ENCODE measurements at places on chromosomes 7 and 10. TPM values are rescaled to one million over a fixed set of nuclear protein-coding genes. Genes with fewer than 3 reads are reported as not detected.

RAB19 gene
- total RNA-seq: 1.7 TPM

POU6F2 gene
- not detected for total RNA-seq

DNA sequence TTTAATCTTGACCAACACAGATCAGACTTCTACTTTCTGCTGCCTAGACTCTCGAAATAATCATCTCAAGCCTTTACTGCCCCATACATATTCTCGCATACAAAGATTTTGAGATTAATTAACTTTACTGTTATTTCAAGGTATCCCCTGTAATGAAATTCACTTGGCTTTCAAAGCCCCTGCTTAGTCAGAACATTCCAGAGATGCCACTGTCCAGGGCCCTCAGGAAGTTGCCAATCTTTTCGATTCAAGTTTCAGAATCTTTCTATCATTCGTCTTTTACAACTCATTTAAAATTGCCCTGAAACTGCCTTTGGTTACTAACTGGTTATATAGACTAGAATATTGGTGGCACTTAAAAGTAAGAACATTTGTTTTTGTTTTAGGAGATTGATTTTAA is 320.2 kb downstream of the CDK14 start:
- no peaks in the 10 kb centered on the region for H3K4me1 ChIP-seq
- DNase-seq: no peak
- no peak overlapping the region for H3K4me3 ChIP-seq
- no peaks in the 10 kb centered on the region for H3K27me3 ChIP-seq
- no peak overlapping the region for H3K27ac ChIP-seq

TAC1 gene
- total RNA-seq: not detected

GDF2 gene
- not detected for total RNA-seq

GRCh38 chr7:67842571-67842970 is 845.9 kb downstream of the TYW1 start:
- H3K4me1 ChIP-seq: no peaks in the 10 kb centered on the region
- no peak overlapping the region for H3K4me3 ChIP-seq
- H3K27me3 ChIP-seq: no peaks in the 10 kb centered on the region
- H3K27ac ChIP-seq: no peak overlapping the region
- no peaks in the 10 kb centered on the region for H3K36me3 ChIP-seq

DNA sequence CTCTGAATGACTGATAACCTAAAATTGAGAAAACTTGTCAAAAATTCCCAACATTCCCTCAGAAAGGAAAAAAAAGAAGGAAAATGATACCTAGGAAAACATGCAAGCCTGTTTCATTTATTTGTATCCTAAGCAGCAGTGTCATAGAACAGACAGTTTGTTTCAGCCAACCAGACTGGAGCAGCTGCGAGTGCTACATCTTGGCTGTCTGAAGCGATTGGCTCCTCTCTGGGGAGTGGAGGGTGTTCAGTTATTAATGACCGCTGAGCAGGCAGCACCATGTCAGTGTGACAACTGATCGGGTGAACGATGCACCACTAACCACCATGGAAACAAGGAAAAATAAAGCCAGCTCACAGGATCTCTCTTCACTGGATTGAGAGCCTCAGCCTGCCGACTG is at the start of gene LRRN3:
LRRN3 (plus strand) TSS at position 282 of the 400 bp plus-strand sequence. CDS start 31,646 bp downstream, outside the sequence.
- no peaks in the 10 kb centered on the region for H3K27me3 ChIP-seq
- DNase-seq: no peak
- peak within 1 kb of the TSS; percentile 43 for H3K4me3 ChIP-seq
- peaks cover 5% of the 10 kb centered on the region for H3K4me1 ChIP-seq

DNA sequence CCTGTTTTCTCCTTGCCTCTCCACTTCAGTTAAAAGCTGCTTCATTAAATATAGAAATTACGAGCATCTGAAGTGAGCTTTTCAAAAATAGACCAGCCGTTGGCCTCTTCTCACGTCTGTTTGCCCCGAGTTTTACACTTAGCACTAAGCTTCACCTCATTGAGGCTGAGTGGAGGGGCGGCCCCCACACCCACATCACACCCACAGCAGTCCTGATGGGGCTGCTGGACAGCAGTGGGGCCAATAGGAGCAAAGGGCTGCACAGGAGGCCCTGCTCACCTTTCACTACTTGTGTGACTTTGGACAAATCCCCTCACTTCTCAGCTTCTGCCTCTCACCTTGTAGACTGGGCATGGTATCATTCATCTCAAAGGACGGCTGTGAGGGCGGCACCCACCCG is 677.8 kb downstream of the SDK1 start:
- no peak for DNase-seq
- no peak overlapping the region for H3K27ac ChIP-seq
- no peaks in the 10 kb centered on the region for H3K27me3 ChIP-seq
- no peaks in the 10 kb centered on the region for H3K4me1 ChIP-seq
- no peaks in the 10 kb centered on the region for H3K36me3 ChIP-seq
- H3K4me3 ChIP-seq: no peak overlapping the region

DNA sequence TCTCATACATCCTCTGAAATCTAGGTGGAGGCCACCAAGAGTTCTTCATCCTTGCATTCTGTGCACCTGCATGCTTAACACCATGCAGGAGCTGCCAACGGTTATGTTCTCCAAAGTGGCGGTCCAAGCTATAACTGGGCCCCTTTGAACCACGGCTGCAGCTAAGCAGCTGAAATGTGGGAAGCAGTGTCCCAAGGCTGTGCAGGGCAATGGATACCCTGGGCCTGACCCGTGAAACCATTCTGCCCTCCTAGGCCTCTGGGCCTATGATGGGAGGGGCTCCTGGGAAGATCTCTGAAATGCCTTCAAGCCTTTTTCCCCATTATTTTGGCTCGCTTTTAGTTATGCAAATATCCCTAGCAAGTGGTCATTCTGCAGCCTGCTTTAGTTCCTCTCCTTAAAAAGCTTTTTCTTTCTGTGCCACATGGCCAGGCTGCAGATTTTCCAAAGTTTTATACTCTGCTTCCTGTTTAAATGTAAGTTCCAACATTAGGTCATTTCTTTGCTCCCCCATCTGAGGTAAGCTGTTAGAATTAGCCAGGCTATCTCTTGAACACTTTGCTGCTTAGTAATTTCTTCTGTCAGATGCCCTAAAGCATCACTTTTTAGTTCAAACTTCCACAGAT is 7.7 kb upstream of the GTPBP4 start:
- H3K4me1 ChIP-seq: peaks cover 5% of the 10 kb centered on the region
- H3K27ac ChIP-seq: no peak overlapping the region
- H3K4me3 ChIP-seq: no peak overlapping the region
- no peak for DNase-seq
- H3K27me3 ChIP-seq: no peaks in the 10 kb centered on the region
- no peaks in the 10 kb centered on the region for H3K36me3 ChIP-seq

DNA sequence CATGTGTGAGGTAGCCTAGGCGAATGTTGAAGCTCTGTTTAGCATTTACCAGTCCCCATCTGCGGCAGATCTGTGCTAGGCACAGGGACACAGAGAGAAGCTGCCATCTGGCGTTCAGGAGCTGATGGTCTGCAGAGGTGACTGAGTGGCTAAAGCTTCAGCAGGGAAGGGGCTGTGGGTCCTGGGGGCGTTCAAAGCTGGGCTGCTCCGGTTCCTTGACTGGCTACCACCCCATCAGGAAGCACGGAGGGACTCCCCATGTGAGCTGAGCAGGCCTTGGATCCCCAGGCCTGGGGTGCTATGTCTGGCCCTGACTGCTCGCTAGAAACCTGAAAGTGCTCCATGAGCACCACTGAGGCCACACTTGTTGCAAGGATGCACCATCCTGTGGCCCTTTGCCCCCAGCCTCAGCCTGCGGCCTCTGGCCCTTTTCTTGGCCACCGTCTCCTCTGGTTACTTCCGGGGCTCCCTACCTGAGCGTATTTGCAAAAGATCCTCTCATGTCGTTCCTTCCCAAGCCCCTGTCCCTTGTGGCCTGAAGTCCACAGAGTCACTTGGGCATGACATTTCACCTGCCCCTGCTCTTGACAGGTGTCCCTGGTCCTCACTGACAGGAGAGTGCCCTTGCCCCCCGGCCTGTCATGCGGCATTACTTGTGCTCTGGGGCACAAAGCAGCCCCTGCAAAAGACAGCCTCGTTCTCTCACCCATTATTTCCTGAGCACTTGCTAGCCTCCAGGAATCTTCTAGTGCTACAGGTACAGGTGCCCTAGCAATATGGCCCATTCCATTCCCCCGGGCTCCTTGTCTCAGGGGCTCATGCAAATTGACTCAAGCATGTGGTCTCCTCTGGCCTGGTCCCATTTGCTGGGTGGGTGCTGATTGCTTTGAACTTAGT is 108.1 kb downstream of the GLRX3 start:
- H3K27ac ChIP-seq: no peak overlapping the region
- H3K36me3 ChIP-seq: no peaks in the 10 kb centered on the region
- no peaks in the 10 kb centered on the region for H3K4me1 ChIP-seq
- no peak overlapping the region for H3K4me3 ChIP-seq
- H3K27me3 ChIP-seq: no peaks in the 10 kb centered on the region

DNA sequence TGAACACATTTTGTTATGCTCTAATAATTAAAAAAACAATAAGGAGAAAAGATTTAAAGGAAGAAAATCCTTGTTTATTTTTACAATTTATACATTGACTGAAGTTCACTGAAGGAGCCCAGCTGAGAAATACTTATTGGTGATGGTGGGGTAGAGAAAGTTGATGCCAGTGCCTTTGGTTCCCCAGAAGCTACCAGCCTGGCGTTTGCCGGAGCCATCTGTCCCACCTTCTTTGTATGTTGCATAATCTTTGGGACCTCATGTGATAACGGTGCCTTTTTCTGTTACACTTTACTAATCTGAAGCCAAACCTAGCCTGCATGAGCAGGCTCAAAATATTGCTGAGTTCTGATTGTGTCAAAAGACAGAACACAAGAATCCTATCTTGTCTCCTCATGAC is 22.7 kb downstream of the ZNF365 start:
- H3K4me1 ChIP-seq: no peaks in the 10 kb centered on the region
- H3K4me3 ChIP-seq: no peak overlapping the region
- no peak for DNase-seq
- H3K27me3 ChIP-seq: no peaks in the 10 kb centered on the region
- H3K27ac ChIP-seq: no peak overlapping the region

GRCh38 chr10:15813415-15813814 is 46.9 kb downstream of the MINDY3 start:
- no peak for DNase-seq
- H3K4me3 ChIP-seq: no peak overlapping the region

DNA sequence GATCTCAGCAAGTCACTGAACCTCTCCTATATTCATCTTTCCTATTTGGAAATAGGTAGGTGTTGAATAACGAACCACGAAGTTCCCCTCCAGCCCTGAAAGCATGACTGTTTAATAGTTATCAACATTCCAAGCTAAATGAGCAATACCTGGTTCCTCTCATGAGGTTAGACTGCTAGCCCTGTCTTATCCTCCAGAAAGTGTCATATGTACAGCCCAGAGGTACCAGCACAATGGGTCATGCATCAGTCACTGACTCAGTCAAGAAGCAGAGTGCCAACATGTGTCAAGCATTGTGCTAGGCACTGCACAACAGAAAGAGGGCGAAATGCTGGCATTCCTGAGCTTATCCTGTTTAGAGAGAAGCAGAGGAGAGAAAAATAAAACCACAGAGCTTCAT is 70.0 kb downstream of the AMPH start:
- no peaks in the 10 kb centered on the region for H3K27me3 ChIP-seq
- H3K36me3 ChIP-seq: no peaks in the 10 kb centered on the region
- no peaks in the 10 kb centered on the region for H3K4me1 ChIP-seq
- DNase-seq: no peak

DNA sequence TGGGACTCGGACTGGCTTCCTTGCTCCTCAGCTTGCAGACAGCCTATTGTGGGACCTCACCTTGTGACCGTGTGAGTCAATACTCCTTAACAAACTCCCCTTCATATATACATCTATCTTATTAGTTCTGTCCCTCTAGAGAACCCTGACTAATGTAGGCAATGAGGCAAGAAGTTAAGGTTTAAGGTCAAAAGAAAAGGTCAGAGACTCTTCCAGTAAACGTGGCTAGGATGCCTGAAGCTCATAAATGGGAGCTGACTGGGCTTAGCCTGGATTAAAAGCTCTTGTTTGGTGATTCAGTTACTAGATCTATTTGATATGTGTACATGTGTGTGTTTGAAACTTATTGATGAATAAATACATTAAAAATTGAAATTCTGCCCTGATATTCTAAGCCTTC is 10.6 kb upstream of the GPR141 start:
- no peaks in the 10 kb centered on the region for H3K36me3 ChIP-seq
- no peak overlapping the region for H3K4me3 ChIP-seq
- peaks cover 5% of the 10 kb centered on the region for H3K4me1 ChIP-seq
- no peaks in the 10 kb centered on the region for H3K27me3 ChIP-seq

GRCh38 chr7:121451367-121452094 is 55.4 kb upstream of the FAM3C start:
- H3K27me3 ChIP-seq: no peaks in the 10 kb centered on the region
- H3K4me3 ChIP-seq: no peak overlapping the region
- no peak overlapping the region for H3K27ac ChIP-seq
- DNase-seq: no peak
- no peaks in the 10 kb centered on the region for H3K36me3 ChIP-seq

DNA sequence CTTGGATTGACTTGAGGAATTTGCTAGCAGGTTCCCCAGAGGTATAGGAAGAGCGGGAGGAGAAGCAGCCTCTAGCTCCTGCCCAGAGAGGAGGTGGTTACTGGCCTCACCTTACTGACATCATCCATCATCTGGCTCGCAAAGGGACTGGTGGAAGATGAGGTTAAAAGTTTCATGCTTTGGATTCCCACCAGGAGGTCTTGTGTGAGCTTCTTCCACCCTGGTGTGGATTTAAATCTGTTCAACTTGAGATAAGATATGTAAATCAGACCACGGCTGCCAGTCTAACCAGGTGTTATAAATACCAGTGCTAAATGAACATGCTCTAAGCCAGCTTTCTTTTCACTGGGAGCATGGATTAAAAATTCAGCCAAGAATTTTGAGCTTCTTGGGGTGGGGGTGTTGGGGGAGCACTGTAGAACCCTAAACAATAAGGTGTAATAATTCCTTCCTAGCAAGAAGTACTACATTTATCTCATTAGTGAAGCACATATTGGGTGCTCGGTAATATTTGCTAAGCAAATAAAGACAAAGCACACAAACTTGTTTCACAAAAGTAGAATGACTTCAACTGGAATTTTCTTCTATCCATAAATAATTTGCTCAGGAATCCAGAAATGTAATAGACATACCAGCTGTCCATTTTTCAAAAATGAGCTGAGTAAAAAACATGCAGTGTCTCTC is 7.8 kb downstream of the PROSER2 start:
- H3K4me1 ChIP-seq: peaks cover 23% of the 10 kb centered on the region
- H3K36me3 ChIP-seq: no peaks in the 10 kb centered on the region
- H3K27me3 ChIP-seq: no peaks in the 10 kb centered on the region
- DNase-seq: no peak

KAZALD1 gene
- total RNA-seq: 9.9 TPM

- H3K27me3 ChIP-seq: peaks cover 32% of the 10 kb centered on the region
- no peaks in the 10 kb centered on the region for H3K36me3 ChIP-seq
- peaks cover 6% of the 10 kb centered on the region for H3K4me1 ChIP-seq
- no peak overlapping the region for H3K27ac ChIP-seq
These were observed 251.2 kb upstream of the PPP2R2D start for GRCh38 chr10:131649617-131650016.

- no peak overlapping the region for H3K4me3 ChIP-seq
- H3K36me3 ChIP-seq: no peaks in the 10 kb centered on the region
- no peak for DNase-seq
These were observed 331.5 kb upstream of the RNF32 start for GRCh38 chr7:156309016-156309620.

TMEM229A gene
- total RNA-seq: not detected

GRCh38 chr7:136389933-136390332 is 412.8 kb upstream of the MTPN start:
- H3K36me3 ChIP-seq: no peaks in the 10 kb centered on the region
- DNase-seq: no peak
- no peaks in the 10 kb centered on the region for H3K27me3 ChIP-seq
- no peak overlapping the region for H3K27ac ChIP-seq

ADRB1 gene
- 35.6 TPM for total RNA-seq

GRCh38 chr7:33590916-33591315 is 314.4 kb upstream of the BMPER start:
- H3K27ac ChIP-seq: no peak overlapping the region
- no peaks in the 10 kb centered on the region for H3K27me3 ChIP-seq
- H3K36me3 ChIP-seq: no peaks in the 10 kb centered on the region
- no peak overlapping the region for H3K4me3 ChIP-seq
- no peak for DNase-seq
- no peaks in the 10 kb centered on the region for H3K4me1 ChIP-seq

Data from lower lobe of right lung (tissue), 2 donors.